ENCODE measurements at places on chromosomes 1 and 21.

DNA sequence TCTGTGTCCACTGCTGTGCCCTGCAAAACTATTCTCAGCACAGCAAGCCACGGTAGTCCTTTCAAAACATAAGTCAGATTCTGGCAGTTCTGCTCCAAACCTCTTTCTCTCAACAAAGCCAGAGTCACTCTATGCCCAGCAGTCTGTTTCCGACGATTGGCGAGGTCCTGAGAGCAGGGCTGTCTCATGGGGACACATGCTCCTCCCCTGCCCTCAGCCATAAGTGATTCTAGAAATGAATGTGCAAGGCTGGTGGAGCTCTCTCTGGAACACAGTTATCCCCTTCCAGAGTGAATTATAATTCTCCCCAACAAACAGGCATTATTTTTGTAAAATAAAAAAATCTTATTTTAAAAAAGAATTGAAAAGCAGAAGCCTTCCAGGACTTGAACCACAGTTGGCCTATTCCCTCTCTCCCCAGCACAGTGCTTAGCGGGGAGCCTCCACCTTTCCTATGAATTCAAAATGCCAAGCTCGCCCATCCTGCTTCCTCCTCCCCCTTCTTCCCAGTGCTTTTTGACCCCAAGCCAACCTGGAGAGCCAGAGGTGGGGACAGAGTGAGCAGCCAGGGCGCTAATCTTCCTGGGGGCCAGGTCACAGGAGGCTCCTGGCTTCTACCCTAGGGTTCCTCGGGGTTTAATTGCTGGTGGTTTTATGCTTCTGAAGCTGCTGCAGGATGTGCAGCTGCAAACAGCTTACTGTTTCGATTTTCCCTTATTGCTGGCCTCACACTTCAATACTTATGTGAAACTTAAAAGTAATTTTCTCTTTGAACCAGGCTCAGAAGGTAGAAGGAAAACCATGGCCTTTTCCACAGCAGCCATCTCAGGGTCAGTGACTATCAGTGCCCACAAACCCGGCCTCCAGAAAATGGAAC, 41.1 kb downstream of the KCNJ6 start:
- no peak for DNase-seq

GRCh38 chr21:42724226-42724920, 71.0 kb downstream of the PDE9A start:
- DNase-seq = no peak

DNA sequence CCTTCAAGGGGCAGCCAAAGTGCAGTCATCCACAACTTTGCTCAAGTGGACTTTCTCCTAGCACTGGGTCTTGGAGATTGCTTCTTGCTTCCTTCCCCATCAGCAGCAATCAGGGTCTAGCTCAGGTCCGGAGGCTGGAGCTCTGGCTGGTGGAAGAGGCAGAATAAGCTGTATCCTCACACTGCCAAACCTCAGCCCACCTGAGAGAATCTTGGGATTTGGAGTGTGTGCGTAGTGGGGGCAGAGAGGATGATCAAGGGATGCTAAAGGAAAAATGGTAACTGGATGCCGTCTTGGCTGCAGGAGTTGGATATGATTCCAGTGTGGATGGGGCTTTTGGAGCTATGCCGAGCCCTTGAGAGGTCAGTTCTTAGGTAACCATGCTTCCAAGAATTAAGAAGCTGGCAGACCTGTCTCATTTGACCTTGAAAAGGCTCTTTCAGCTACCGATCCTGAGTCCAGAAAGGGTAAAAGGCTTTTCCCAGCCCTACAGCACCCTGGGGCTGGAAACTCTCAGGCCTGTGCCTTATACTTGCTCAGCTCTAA, 4.5 kb upstream of the NFASC start:
- DNase-seq = no peak

DNA sequence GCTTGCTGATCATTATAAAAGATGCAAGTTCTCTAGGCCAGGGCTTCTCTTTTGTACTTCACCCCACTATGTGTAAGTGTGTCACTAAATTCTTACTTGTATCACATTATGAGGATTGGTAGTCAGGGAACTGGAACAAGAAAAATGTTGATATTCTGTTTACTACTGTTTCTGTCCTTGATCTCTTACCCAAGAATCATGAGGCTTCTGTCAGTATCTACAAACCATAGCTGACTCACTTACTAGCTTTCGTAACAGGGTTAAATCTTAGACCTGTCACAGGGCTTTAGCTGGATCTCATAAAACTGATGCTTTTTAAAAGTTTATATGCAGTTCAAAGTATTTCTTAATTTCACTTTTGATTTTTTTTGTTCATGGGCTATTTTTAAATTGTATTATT, 681.2 kb downstream of the PLPP3 start:
- no peak for DNase-seq

GRCh38 chr1:160755461-160755860, 16.4 kb downstream of the SLAMF7 start:
- DNase-seq = no peak

DNA sequence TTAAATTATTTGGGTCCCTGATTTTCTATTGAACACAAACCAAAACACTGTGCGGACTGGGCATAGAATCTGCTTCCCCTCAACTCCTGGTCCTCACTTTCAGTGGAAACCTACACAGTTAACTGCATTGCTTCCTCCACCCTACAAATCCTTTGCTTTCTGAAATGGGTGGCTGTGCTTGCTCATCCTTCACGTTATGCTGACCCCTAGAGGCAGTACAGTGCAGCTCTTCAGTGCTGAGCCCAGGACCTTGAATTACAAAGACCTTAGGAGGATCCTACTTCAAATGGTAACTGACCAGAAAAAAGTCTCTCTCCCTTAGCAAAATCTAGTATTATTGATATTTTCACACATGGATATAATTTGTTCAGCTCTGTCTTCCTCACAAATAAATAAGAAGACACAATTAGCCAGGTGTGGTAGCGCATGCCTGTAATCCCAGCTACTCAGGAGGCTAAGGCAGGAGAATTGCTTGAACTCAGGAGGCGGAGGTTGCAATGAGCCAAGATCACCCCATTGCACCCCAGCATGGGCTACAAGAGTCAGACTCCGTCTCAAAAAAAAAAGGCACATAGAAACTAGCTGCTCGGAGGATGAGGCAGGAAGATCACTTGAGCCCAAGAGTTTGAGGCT, 63.4 kb upstream of the L1TD1 start:
- no peak for DNase-seq
